ENCODE measurements at places on chromosomes 13 and 19. TPM values are rescaled to one million over a fixed set of nuclear protein-coding genes. Genes with fewer than 3 reads are reported as not detected.
A peak's percentile ranks its signal among the peaks of the same experiment; 100 is the strongest.

TBCB gene
- 195 TPM for total RNA-seq

FREM2 gene
- total RNA-seq, result not detected

DNA sequence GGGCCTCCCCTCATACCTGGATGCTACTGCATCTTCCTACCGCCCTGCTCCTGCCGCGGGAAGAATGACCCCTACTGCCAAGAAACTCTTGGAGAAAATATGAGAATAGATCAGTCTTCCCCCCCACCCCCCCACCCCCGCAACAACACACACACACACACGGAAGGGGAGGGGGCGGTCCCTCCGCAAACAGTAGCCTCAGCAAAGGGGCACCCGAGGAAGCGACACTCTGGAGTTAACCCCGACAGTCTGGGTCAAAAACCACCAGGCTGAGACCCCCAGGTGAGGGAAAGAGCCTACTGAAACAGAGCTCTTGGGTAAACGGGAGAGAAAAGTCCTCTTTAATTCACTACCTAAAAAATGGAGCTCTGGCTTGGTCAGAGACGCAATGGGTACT lies 1.2 kb downstream of the MED26 start:
- peaks cover 24% of the 10 kb centered on the region for H3K36me3 ChIP-seq
- H3K27me3 ChIP-seq, result no peaks in the 10 kb centered on the region
- peak overlapping the region; percentile 90 for H3K4me3 ChIP-seq
- no peak for DNase-seq
- peaks cover 44% of the 10 kb centered on the region for H3K4me1 ChIP-seq

DNA sequence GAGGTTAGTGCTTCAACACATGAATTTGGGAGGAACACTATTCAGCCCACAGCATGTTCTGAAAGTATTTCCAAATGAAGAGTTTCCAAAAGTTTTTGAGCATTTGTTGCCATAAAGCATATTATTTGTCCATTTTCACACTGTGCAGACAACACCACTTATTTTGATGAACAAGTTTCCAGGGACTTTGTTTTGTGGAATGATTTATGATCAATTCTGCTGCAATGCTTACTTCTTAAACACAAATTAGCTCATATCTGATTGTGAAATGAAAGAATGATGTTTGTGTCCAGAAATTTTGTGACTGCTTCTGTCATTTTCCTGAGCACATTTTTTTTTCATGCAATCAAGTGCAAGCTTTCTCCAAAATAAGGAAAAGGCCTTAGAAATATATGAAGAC lies 205.3 kb downstream of the RAP2A start:
- H3K36me3 ChIP-seq, result no peaks in the 10 kb centered on the region
- no peaks in the 10 kb centered on the region for H3K27me3 ChIP-seq
- no peaks in the 10 kb centered on the region for H3K4me1 ChIP-seq

- H3K27me3 ChIP-seq, result peaks cover 10% of the 10 kb centered on the region
- no peaks in the 10 kb centered on the region for H3K36me3 ChIP-seq
- no peaks in the 10 kb centered on the region for H3K4me1 ChIP-seq
- no peak overlapping the region for H3K27ac ChIP-seq
- no peak for DNase-seq
Measured at GRCh38 chr19:39230096-39230764, 14.6 kb downstream of the IFNL3 start.

UBE2L5 gene
- 0.17 TPM for total RNA-seq

DNA sequence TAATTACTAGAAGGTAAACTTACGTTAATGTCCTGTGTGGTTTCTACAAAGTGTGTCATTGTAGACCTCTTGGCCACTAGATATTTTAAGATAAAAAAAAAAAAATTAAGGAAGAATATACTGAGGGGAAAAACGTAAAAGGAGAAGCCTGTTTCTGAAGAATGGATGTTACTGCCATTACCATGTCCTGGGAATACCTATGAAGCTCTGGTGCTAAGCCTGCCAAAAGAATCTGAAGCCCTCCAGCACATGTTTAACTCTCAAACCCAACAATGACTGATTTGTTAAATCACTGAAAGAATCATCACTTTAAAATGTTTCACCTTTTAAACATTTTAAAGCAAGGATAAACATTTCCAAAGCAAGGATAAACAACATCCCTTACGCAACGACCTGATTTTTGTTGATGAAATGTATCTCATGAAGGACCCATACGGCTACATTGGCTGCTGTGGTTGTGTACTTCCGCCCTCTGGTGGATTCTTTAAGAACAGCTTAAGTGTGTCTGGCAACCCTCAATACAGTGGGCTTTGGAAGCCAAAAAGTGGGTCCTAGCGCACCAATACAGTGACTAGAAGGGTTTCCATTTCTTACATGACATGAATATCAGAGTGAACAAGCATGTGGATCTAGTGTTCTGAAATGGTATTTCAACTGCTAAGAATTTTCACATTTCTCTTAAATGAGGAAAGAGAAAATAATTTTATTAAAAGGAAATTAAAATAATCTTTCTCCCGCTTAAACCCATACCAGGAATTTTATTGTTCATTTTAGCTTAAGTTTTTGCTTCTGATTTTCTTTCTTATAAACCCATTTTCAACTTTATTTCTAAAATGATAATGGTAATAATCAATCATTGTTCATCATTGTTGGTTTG lies 74.5 kb upstream of the RAP2A start:
- no peaks in the 10 kb centered on the region for H3K27me3 ChIP-seq
- peak; percentile 67 for DNase-seq
- no peak overlapping the region for H3K4me3 ChIP-seq
- H3K27ac ChIP-seq, result no peak overlapping the region

GRCh38 chr13:30125422-30126073 lies 181.8 kb downstream of the KATNAL1 start:
- no peaks in the 10 kb centered on the region for H3K36me3 ChIP-seq
- DNase-seq, result no peak
- H3K27me3 ChIP-seq, result no peaks in the 10 kb centered on the region
- H3K27ac ChIP-seq, result no peak overlapping the region
- H3K4me3 ChIP-seq, result no peak overlapping the region

- no peaks in the 10 kb centered on the region for H3K27me3 ChIP-seq
- H3K36me3 ChIP-seq, result no peaks in the 10 kb centered on the region
- no peak overlapping the region for H3K27ac ChIP-seq
- H3K4me3 ChIP-seq, result no peak overlapping the region
- no peak for DNase-seq
- H3K4me1 ChIP-seq, result no peaks in the 10 kb centered on the region
Measured at GRCh38 chr13:103133556-103133955, 67.3 kb upstream of the SLC10A2 start.

MISP3 gene
- total RNA-seq, result 0.67 TPM

LRG1 gene
- total RNA-seq, result not detected

INSL3 gene
- total RNA-seq, result 7.4 TPM

- H3K4me3 ChIP-seq, result no peak overlapping the region
- H3K36me3 ChIP-seq, result no peaks in the 10 kb centered on the region
- no peak overlapping the region for H3K27ac ChIP-seq
- peaks cover 9% of the 10 kb centered on the region for H3K27me3 ChIP-seq
- DNase-seq, result no peak
- no peaks in the 10 kb centered on the region for H3K4me1 ChIP-seq
Measured at GRCh38 chr13:110227416-110227815, 79.5 kb downstream of the COL4A1 start.

PBX4 gene
- 38.4 TPM for total RNA-seq

CGB2 gene
- not detected for total RNA-seq

RNF17 gene
- total RNA-seq, result 0.42 TPM

DNA sequence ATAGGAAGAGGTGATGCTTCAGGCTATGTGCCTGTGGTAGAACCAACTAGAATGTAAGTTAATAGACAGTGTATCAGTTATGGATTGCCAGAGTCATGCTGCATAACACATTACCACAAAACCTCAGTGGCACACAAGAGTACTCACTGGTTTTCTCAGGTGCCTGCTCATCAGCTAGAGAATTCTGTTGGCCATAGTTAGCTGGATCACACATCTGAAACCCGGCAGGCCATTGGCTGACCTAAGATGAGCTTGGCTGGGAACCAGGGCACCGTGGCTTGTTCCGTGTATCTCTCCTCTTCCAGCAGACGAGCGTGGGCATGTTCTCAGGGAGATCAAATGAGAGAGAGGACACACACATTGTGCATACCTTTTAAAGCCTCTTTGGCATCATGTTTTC lies 76.7 kb downstream of the TEX26 start:
- no peak overlapping the region for H3K4me3 ChIP-seq
- no peak overlapping the region for H3K27ac ChIP-seq
- peaks cover 10% of the 10 kb centered on the region for H3K4me1 ChIP-seq
- H3K36me3 ChIP-seq, result no peaks in the 10 kb centered on the region
- DNase-seq, result no peak
- H3K27me3 ChIP-seq, result peaks cover 44% of the 10 kb centered on the region

MYO1F gene
- total RNA-seq, result 366 TPM

TEX29 gene
- total RNA-seq, result 0.83 TPM

GRCh38 chr19:5171711-5172110 lies 168.9 kb downstream of the PTPRS start:
- H3K27me3 ChIP-seq, result peaks cover 2% of the 10 kb centered on the region
- H3K36me3 ChIP-seq, result no peaks in the 10 kb centered on the region
- no peak overlapping the region for H3K4me3 ChIP-seq
- no peak for DNase-seq
- no peaks in the 10 kb centered on the region for H3K4me1 ChIP-seq

DNA sequence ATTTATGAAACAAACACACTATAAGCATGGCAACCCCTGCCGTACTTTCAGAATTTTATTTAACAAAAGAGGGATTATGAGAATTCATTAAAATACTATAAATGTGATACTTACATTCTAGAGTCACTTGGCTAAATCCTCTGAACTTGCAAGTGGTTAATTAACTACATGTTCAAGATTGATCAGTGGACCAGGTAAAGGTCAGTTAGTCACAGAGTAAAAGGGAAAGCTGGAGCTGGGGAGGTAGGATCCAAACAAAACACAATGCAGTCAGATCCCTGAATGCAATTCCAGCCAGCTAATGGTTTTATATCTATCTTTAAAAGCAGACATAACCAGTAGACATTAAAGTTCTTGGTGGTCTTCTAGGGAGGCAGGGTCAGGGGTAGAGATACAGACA lies 270.5 kb downstream of the DIAPH3 start:
- H3K27me3 ChIP-seq, result no peaks in the 10 kb centered on the region
- no peaks in the 10 kb centered on the region for H3K4me1 ChIP-seq
- DNase-seq, result no peak
- H3K36me3 ChIP-seq, result peaks cover 2% of the 10 kb centered on the region
- H3K27ac ChIP-seq, result no peak overlapping the region
- H3K4me3 ChIP-seq, result no peak overlapping the region

DNA sequence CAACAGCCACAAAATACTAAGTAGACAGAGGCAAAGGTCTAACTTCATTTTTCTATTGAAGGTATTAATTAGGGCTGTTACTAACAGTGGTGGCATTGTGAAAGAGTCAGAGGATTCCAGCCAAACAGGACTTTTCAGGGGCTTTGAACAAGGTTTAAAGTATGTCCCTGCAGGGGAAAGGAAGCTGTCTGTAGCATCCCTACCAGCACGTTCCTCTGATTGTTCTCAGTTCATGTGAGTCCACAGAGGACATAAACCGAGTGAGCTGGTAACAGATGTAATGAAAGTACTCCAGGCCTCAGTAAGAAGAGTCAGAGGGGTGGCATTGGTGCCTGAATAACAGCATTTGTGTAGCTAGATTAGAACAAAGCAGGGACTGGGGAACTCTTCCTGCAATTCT lies 15.3 kb upstream of the SPATA13 start:
- H3K27ac ChIP-seq, result no peak overlapping the region
- peaks cover 3% of the 10 kb centered on the region for H3K27me3 ChIP-seq
- no peak overlapping the region for H3K4me3 ChIP-seq
- no peaks in the 10 kb centered on the region for H3K4me1 ChIP-seq
- no peaks in the 10 kb centered on the region for H3K36me3 ChIP-seq

DNA sequence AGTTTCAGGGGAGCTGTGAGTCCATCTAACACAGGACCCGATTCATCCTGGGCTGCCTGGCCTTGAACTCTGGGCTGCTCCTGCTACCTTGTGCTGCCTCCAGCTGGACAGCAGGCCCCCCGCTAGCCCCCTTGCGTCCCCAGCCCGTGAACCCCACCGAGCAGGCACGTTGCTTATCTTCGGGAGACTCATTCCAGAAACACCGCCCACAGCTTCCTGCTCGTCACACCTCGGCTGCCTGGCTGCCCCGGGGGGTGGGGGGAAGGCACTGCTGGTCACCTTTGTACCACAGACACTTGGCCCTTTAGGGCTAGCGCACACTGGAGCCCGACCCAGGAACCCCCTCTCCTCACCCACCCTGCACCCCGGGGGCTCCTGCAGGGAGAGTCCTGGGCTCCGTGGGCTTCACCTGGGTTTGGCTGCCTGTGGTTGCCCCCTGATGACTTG lies 48.1 kb downstream of the CRTC1 start:
- no peaks in the 10 kb centered on the region for H3K4me1 ChIP-seq
- H3K27ac ChIP-seq, result no peak overlapping the region

DNA sequence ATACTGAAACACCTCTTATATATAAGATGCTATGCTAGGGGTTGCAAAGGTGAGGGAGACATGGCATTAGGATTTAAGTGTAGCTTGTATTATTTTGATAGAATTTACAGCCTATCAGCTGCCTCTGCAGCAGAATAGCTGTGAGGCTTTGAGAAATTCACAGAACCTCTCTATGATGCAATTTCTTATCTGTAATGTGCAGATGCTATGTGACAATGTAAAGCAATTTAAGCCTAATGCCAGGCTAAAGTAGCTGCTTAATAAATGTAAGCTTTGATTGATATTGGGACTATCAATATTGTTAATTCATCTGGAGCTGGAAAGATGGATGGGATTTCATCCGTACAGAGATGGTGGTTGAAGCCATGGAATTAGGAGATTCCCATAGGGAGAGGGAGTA lies 1.6 kb downstream of the ADGRE3 start:
- H3K27ac ChIP-seq, result no peak overlapping the region
- DNase-seq, result no peak
- H3K4me1 ChIP-seq, result peaks cover 3% of the 10 kb centered on the region
- no peak overlapping the region for H3K4me3 ChIP-seq

NTN5 gene
- total RNA-seq, result 1.0 TPM

ELSPBP1 gene
- total RNA-seq, result not detected

GRCh38 chr13:113298043-113298945 lies 1.3 kb downstream of the LAMP1 start:
- no peak for DNase-seq
- H3K27me3 ChIP-seq, result peaks cover 16% of the 10 kb centered on the region
- peak overlapping the region; percentile 97 for H3K27ac ChIP-seq
- peak overlapping the region; percentile 96 for H3K4me3 ChIP-seq
- peaks cover 10% of the 10 kb centered on the region for H3K36me3 ChIP-seq
- peaks cover 28% of the 10 kb centered on the region for H3K4me1 ChIP-seq

GRCh38 chr13:93818345-93818744 lies 591.7 kb downstream of the GPC6 start:
- H3K27me3 ChIP-seq, result peaks cover 1% of the 10 kb centered on the region
- DNase-seq, result no peak
- no peaks in the 10 kb centered on the region for H3K36me3 ChIP-seq
- no peak overlapping the region for H3K4me3 ChIP-seq

DNA sequence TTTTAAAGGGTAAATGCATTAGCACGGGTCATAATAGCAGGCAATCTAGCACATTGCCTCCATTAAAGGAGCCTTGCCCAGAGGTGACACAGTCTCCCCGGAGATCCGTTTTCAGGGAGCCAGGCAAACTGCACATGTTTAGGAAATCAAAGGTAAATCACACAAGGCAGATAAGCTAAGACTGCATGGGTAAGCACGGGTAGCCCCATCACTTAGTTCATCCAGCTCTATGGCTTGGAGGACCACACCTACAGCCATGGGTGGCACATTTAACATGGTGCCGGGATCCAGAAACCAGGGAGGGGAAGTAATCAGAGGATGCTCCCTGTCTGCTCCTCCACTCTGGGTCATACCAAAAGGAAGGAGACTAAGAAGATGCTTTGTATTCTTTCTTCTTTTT lies 16.8 kb downstream of the LGALS16 start:
- H3K27me3 ChIP-seq, result peaks cover 6% of the 10 kb centered on the region
- DNase-seq, result no peak
- no peak overlapping the region for H3K27ac ChIP-seq
- no peak overlapping the region for H3K4me3 ChIP-seq
- H3K36me3 ChIP-seq, result no peaks in the 10 kb centered on the region

- no peaks in the 10 kb centered on the region for H3K4me1 ChIP-seq
- no peaks in the 10 kb centered on the region for H3K27me3 ChIP-seq
- H3K4me3 ChIP-seq, result no peak overlapping the region
- no peaks in the 10 kb centered on the region for H3K36me3 ChIP-seq
Measured at GRCh38 chr13:61777899-61778298, 362.2 kb upstream of the PCDH20 start.
